Non-pigmented ciliary epithelial cell (primary cell): ENCODE measurements at places on chromosomes 3 and 15.
A peak's percentile ranks its signal among the peaks of the same experiment; 100 is the strongest.

GRCh38 chr3:50637945-50638344 lies 21.0 kb downstream of the MAPKAPK3 start:
- no peak for DNase-seq

DNA sequence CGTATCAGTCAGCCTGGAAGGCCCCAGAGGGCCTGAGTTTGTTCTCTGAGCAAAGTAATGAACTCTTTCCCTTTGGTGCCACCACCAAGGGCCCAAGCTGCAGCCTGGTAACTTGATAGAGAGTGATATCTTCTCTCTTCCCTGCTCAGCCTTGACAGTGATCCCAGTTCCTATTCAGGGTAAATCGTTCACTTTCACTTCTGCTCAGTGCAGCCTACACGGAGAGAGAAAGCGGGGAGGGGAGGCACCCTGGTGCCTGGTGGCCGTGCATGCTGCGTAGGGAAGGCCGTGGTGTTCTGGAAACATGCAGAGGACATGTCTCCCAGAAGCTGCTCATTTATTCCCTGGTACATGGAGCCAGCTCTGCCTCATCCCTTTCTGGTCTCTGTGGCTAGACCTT lies 54.9 kb downstream of the KIF9 start:
- no peak for DNase-seq

DNA sequence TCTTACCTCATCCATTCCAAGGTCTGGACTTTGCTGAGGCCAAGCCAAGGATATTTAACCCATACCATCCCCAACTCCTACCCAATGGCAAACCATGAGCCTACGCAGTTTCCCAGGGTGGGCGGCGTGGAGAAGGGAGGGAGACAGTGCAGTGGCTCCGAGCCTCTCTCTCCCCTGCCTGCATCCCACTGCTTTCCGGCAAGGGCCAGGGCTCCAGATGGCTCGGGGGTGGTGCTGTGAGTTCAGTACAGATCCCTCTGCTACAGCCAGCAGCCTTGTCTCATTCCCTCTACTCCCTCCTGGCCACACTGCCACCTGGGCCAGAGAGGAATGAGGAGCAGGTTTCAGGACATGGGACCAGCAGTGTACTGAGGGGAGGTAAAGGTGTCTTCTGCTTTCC lies 44.3 kb upstream of the APEH start:
- DNase-seq, result no peak

GRCh38 chr3:14502472-14502871 lies 37.7 kb downstream of the GRIP2 start:
- DNase-seq, result no peak

- DNase-seq, result no peak
Measured at GRCh38 chr3:154421083-154421482, 8.9 kb downstream of the GPR149 start.

GRCh38 chr3:47849699-47850563 lies 47.0 kb downstream of the DHX30 start:
- DNase-seq, result no peak

- no peak for DNase-seq
Measured at GRCh38 chr15:76533995-76534394, 197.4 kb downstream of the ISL2 start.

DNA sequence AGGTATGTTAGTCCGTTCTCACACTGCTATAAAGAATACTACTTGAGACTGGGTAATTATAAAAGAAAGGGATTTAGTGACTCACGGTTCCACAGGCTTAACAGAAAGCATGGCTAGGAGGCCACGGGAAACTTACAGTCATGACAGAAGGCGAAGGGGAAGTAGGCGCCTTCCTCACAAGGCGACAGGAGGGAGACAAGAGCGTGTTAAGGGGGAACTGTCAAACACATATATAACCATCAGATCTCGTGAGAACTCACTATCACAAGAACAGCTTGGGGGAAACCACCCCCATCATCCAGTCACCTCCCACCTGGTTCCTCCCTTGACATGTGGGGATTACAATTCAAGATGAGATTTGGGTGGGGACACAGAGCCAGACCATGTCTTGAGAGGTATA lies 30.4 kb downstream of the SPRED1 start:
- DNase-seq, result no peak

DNA sequence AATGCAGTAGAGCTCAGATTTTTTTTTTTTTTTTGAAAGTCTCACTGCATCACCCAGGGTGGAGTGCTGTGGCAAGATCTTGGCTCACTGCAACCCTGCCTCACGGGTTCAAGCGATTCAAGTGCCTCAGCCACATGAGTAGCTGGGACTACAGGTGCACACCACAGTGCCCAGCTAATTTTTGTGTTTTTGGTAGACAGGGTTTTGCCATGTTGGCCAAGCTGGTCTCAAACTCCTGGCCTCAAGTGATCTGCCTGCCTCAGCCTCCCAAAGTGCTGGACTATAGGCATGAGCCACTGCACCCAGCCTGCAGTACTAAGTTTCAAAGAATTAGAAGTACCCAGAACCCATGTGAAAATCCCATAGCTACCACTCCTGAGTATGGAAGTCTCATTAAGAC lies 14.5 kb downstream of the TRIM59 start:
- DNase-seq, result no peak

DNA sequence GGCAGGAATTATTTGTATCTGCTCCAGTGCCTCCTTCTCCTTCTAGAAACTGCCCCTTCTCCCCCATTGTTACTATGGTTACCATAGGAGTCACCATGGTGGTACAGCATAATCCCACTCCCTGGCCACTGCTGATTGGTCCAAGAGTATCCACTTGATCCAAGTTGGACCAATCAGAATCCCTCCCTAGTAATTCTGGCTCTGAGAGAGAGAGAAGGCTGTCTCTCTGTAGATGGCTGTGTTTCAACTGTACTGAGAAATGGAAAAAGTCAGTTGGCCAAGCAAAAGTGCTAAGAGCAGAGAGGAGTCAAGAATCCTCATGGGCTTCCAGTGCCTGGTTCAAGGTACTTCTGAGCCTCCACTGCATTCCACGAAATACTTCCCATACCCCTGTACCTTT lies 120.6 kb upstream of the SPATA12 start:
- no peak for DNase-seq

DNA sequence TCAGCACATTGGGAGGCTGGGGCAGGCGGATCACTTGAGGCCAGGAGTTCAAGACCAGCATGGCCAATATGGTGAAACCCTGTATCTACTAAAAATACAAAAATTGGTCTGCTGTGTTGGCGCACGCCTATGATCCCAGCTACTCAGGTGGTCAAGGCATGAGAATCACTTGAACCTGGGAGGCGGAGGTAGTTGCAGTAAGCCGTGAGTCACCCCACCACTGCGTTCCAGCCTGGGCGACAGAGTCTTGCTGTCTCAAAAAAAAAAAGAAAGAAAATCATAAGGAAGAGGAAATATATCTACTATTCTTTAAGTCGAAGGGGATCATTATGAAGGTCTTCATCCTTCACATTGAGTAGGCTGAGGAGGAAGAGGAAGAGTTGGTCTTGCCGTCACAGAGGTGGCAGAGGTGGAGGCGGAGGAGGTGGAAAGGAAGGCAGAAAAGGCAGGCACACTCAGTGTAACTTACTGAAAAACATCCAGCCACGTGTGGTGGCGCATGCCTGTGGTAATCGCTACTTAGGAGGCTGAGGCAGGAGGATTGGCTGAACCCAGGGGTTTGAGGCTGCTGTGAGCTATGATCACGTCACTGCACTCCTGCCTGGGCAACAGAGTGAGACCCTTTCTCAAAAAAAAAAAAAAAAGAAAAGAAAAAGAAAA lies 14.2 kb downstream of the CSK start:
- no peak for DNase-seq

DNA sequence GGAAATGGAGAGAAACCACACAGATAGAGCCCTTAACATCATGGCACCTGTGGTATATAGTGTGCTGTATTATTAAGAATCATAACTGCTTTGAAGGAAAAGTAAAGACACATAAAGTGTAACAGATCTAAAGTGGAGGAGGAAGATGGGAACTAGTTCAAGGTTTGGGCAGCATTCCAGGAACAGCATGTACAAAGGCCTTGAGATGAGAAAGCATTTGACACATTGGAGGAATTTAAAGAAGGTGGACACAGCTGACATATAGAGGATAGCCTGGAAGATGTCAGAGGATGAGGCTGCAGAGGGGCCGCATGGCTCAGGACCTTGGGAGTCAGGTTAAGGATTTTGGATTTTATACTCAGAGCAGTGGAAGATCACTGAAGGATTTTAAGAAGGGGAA lies 39.0 kb downstream of the LRTM1 start:
- peak; percentile 43 for DNase-seq

- no peak for DNase-seq
Measured at GRCh38 chr3:157027861-157028745, 131.8 kb downstream of the CCNL1 start.

DNA sequence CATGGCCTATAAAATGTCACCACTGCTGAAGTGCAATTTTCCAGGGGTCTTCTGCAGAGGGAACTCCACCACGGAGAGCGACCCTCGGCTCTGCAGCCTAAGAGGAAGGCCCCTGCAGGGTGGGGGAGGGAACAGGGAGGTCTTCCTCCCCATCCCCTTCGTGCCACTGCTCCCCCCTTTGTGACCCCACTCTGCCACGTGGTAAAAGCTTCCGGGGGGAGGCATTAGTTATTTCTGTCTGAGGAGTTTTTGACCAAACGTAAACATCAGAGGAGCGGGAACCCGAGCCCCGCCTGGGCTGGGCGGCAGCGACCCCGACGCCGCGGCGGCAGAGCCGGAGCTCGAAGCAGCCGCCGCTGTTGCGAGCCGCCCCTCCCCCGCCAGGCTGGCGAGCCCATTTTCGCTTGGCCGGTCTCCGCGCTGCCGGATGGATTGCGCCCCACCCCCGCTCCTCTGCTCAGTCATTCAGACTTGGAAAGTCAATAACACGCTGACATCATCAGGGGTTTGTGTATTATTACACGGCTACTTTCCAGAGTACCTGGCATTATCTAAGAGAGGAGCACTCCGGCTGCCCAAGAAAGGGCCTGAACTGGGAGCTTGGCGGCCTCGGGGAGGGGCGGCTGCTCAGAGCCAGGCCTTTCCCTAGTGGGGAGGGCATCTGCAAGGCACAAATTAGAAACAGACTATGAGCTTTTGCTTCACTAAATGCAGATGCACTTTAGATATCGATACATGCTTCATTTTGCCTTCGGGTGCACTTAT lies 162.5 kb upstream of the TBL1XR1 start:
- DNase-seq, result peak; percentile 97

- no peak for DNase-seq
Measured at GRCh38 chr3:97070302-97070701, 255.9 kb downstream of the EPHA6 start.

DNA sequence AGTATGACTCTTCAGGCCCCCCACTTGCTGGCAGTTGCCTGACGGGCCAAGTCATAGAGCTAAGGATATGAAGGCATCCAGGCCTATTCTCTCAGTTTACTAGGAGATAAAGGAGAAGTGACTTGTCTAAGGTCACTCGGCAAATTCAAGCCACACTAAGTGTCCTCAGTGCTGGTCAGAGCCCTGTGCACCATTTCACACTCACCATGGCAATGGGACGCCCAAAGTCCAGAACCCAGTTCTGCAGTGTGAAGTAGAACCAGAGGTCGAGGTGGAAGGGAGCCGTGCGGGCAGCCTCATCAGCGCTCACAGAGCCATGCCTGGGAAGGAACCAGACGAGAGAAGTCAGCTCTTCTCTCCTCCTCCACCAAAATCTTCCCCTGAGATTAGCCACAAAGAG lies 11.2 kb downstream of the CLN6 start:
- no peak for DNase-seq

DNA sequence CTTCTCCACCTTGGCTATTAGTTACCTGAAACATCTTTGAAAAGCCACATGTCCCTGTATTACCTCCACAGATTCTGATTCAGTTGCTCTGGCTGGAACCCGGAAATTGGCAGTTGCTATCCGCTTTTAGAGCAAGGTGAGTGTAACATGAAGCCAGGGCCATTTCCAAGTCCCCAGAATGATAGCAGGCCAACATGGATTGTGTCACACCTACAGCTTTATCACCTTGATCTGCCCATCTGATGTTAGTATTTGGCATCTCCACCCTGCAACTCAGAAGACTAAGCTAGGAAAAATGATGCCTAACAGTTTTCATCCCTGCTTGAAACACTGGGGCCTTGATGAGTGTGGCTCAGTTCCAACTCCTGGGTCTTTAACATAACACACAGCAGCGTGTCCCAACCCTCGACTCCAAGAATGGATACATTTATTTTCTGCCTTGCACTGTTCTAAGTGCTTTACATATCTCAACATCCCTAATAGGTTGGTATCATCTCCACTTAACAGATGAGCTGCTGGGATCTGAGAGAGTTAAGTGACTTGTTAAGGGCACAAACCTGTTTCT lies 21.3 kb upstream of the NUDT16 start:
- no peak for DNase-seq

GRCh38 chr3:32571192-32571485 lies 481 bp upstream of the DYNC1LI1 start:
- no peak for DNase-seq

- DNase-seq, result no peak
Measured at GRCh38 chr15:75842722-75843677, at the start of gene UBE2Q2. TSS of gene UBE2Q2 (plus strand) at chr15:75843447. CDS start at chr15:75843667, 220 bp downstream.

- DNase-seq, result no peak
Measured at GRCh38 chr15:25437777-25438600, 835 bp downstream of the UBE3A start.

GRCh38 chr3:157042226-157042625 lies 117.7 kb downstream of the CCNL1 start:
- no peak for DNase-seq

DNA sequence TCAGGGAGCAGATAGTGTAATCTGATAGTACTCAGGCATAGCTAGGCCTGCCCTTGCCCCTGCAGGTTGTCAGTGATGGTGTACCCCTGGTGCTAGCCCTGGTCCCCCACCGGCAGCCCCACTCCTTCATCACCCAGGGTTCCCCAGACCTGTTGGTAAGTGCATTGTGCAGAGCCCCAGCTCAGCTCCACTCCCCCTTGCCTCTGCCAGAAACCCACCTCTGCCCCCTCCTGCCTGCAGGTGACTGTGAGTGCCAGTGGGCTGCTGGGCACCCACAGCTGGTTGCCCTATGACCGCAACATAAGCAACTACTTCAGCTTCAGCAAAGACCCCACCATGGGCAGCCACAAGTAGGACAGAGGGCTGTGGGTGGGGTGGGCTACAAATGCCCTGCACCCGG lies 27.5 kb downstream of the NBEAL2 start:
- DNase-seq, result no peak

GRCh38 chr3:17412950-17413530 lies 329.4 kb downstream of the TBC1D5 start:
- peak; percentile 31 for DNase-seq

GRCh38 chr3:14397940-14398796 lies 4.2 kb upstream of the SLC6A6 start:
- no peak for DNase-seq
